ENCODE measurements at places on chromosomes 1 and 21.
A peak's percentile ranks its signal among the peaks of the same experiment; 100 is the strongest.

GRCh38 chr1:178258536-178258935, 164.6 kb downstream of the RASAL2 start:
- no peak for DNase-seq

DNA sequence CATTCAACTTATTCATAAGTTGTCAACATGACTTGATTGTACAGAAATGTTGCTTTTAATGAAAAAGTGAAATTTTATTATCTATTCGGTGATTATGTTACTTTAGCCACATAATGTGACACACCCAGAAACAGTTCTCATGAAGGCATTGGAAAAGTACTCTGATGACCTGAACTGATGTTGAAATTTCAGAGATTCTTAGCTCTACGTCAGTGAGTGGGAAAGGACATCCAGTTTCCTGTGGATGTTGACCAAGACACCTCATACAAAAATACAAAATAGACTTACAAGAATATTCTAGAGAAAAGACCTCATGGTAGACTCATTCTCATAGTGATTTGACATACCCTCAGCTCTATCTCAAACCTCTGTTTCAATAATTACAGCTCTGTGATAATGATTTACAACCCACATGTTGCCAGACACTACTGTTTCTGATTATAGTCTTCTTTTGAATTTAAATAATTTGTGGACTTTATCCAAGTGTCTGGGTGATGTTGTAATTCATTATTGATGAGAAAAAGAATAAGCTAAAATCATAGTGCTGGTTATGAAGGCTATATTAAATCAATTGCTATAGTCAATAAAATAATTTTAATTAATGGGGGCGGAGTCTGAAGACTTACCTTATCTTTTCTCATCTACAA, 37.3 kb downstream of the KCNK2 start:
- DNase-seq: no peak

DNA sequence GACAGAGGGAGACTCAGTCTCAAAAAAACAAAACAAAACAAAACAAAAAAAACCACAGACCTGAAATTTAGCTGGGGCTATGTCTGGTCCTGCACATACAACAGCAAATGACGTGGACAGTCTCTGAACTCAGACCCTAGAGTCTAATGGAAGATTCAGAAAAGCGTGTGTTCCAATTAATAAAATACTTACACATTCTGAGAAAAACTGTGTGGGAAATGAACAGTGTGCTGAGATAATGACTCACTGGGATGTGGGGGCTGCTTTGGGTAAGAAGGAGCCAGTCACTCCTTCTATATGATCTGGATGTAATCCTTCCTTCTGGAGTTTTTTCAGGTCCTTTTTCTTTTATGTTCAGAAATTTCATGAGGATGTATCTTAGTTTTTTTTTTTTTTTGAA, 29.4 kb downstream of the CLDN14 start:
- no peak for DNase-seq

GRCh38 chr1:3168678-3169077, 99.7 kb downstream of the PRDM16 start:
- DNase-seq: no peak

DNA sequence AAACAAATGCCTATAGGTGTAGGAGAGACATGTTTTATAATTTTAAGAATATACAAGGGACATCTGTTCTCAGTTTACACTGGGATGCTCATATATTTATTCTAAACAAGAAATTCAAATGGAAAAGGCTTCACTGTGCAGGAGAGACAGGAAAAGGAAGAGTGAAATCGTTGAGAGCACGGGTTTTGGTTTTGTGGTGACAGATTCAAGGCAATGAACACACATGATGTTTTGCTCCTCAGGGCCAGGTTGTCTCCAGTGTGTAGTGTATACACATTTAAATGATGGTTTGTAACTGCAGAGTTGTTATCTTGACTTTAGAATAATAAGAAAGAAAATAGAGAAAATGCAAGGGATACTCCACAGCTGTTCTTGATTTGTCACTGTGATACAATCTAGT, 73.7 kb downstream of the S1PR1 start:
- DNase-seq: no peak

DNA sequence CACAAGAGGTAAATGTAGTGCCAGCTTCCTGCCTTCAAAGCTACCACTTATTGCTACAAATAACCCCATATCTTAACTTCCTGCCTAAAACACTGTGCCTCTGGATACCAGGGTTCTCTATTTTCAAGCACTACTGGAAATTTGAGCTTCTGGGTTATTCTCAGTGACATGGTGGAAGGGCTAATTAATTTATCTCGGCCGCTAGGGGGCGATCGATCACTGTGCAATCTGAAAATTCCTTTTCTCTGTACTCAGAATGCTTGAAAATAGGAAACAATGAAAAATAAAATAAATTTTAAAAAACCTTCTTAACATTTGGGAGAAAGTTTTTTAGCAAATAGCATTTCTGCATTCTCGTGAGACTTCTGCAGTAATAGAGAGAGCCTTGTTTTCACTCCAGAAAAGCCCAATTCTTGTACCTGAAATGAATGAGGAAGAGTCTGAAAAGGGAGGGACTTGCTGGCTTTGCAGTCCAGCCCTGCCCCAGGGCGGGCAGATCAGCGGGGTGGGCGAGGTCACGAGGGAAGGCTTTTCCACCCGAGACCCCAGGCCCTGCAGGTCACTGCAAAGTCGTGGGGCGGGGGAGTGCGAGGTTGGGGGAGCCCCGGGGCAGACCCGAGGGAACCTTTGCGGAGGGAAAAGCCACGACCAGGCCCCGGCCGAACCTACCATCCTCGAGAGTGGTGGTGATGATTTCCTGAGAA, 276.7 kb downstream of the PCP4 start:
- peak; percentile 43 for DNase-seq

- no peak for DNase-seq
Measured at GRCh38 chr1:3573500-3573899, 37.8 kb downstream of the MEGF6 start.

GRCh38 chr1:10829067-10829818, 32.8 kb upstream of the CASZ1 start:
- DNase-seq: no peak

- no peak for DNase-seq
Measured at GRCh38 chr1:160108888-160109662, 6.5 kb upstream of the ATP1A2 start.

GRCh38 chr1:208748387-208749165, 504.4 kb upstream of the PLXNA2 start:
- DNase-seq: no peak

GRCh38 chr21:46119144-46119636, 21.3 kb downstream of the COL6A2 start:
- no peak for DNase-seq

GRCh38 chr1:53390261-53390660, 62.4 kb upstream of the LRP8 start:
- DNase-seq: no peak

GRCh38 chr1:2350501-2350900, 40.9 kb downstream of the MORN1 start:
- DNase-seq: no peak

GRCh38 chr1:21503706-21504377, 5.4 kb upstream of the ALPL start:
- DNase-seq: no peak

- no peak for DNase-seq
Measured at GRCh38 chr21:14955936-14956520, 108.8 kb downstream of the NRIP1 start.

DNA sequence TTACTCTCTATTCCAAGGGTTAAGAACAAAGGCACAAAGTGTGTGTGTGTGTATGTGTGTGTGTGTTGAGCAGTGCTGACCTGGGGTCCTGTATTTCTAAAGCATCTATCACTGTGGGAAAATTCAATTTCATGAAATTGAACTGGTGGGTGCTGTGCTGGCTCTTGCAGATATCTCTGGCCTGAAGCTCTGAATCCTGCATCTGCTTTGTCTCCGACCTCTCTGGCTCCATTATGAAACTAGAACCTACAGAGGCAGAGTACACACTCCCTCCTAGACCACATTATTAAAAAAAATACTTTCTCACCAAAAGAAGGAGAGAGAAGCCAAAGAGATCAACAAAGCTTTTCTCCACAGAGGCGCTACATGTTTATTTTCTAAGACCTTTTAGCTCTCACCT, 88.4 kb upstream of the PDE4B start:
- DNase-seq: no peak

DNA sequence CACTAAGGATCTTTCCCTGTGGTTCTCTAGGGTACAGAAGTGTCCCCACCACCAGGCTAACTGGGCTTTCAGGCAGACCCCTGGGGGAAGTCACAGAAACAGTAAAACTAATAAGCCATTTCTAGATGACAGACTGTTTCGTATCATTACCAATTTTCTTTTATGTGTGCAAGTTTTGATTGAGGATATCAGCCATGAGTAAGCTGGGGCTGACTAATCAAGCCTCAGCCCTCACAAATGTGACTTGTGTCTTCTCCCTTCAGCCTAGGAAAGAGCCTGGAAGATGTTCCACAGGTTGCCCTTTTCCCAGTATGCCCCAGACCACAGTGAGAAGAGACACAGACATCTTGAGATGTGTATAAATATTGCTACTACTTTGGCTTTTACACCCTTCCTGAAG, 10.5 kb downstream of the PTGFRN start:
- DNase-seq: no peak

DNA sequence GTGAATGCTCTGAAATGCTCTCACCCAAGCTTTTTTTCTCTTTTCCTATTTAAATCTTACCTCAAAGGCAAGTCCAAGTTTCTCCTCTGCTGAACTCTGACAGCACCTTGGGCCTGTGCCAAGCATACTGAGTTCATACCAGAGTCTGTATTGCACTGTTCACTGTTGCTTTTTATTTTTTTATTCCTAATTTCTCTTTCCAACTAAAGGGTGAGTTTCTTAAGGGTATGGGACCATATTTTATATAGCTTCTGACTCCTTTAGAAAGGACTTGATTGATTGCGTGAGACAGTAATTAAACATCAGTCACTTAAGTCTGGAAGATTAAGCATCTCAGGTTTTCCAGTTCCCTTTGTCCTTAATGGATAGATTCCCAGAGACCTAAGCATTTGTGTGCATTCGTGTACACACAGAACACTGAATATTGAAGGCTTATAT, 69.9 kb downstream of the CACHD1 start:
- DNase-seq: no peak

- DNase-seq: no peak
Measured at GRCh38 chr1:106785176-106785575, 271.3 kb upstream of the PRMT6 start.

DNA sequence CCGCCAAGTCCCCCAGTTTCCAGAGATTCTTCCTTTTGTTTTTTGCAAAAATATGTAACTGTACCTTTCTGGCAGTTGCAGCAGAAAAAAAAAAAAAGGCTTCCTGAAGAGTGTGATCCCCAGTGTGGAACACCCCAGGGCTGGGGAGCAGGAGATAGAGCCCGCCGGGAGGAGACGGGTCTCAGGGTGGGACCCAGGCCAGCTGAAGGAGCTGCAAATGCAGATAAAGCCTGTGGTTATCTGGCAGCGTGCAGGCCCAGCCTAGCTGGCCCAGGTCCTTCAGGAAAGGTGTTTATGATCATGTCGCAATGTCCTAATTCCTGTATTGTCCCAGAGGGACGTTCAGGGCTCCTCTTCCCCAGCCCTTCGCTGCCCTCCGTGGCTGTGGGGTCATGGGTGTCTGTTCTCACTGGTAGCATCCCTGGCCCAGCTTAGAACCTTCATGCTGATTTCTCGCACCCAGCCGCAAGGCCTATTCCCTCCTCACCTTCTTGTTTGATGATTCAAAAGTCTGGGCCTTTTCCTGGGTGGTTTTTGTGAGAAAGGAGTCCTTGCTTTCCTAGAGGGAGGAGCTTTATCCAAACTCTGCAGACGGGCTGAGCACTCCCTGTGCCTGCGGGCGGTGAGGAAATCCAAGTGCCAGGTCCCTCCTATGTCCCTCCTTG, 26.2 kb downstream of the RNF187 start:
- DNase-seq: no peak

GRCh38 chr1:72915581-72915980, 633.2 kb upstream of the NEGR1 start:
- no peak for DNase-seq

- DNase-seq: no peak
Measured at GRCh38 chr1:1954831-1955441, 35.9 kb upstream of the TMEM52 start.

- peak; percentile 6 for DNase-seq
Measured at GRCh38 chr1:27525296-27526272, 35.6 kb upstream of the WASF2 start.

DNA sequence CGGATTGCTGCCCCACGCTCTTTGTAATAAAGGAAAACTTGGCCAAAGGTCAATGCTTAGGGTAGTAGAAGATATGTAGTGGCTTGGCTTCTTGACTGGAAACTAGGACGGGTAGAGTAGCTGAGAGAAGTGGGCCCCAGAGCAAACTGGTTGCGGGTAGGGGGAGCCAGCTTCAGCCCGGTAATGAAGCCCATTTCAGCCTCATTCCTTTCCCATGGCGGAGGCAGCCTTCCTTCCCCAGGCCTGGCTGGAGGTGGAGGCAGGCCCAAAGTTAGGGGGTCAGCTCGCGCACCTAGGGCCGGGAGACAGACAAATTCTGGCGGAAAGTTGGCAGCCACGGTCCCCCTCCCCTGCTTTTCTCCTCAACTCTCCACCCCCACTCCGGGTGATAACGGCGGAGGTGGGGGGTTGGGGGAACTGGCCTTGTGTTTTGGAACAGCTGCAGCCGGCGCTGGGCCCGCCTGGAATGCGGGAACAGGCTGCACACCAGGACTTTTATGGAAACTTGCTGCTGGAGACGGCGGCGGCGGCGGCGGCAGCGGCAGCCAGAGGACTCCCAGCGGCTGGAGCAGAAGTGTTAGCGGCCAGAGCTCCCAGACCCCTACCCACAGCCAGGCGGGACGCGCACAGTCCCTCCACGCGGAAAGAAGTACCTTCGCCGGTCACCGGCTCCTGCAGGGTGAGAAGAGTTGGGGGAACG, at the start of gene NEXN:
NEXN (plus strand) TSS at position 544 of the 700 bp plus-strand sequence. CDS start 27,483 bp downstream, outside the sequence.
- peak; percentile 18 for DNase-seq

DNA sequence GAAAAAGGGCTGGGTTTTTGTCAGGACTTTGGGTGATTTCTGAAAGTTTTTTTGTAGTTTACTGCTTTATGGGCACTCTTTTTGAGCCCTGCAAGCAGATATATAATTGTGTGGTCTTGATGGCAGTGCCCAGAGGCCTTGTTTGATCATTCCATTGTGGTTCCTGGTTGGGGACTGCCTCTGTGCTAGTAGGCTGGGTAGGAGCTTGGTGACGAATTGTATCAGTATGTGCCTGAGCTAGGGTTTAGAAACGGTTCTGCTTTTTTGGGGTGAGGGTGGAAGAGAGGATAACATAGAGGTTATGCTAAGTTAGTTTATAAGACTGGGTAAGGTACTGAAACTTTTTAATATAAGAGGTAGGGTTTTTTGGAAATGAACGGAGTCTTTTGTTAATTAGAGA, 139.7 kb upstream of the ETV3 start:
- no peak for DNase-seq

All from NCI-H748 treated with DMSO at 0.1 percent for 48 hours (cell line).